ENCODE measurements at places on chromosomes 3 and 15.
A peak's percentile ranks its signal among the peaks of the same experiment; 100 is the strongest.

GRCh38 chr3:124200407-124200806 is 208.5 kb upstream of the ROPN1 start:
- no peak for DNase-seq

DNA sequence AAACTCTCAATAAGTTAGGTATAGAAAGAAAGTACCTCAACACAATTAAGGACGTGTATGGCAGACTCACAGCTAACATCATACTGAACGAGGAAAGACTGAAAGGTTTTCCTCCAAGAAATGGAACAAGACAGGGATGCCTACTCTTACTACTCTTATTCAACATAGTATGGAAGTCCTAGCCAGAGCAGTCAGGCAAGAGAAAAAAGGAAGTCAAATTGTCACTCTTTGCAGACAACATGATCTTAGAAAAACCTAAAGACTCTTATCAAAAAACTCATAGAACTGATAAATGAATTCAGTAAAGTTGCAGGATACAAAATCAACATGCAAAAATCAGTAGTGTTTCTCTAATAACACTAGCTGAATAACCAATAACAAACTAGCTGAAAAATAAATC is 96.0 kb downstream of the C3orf70 start:
- no peak for DNase-seq

DNA sequence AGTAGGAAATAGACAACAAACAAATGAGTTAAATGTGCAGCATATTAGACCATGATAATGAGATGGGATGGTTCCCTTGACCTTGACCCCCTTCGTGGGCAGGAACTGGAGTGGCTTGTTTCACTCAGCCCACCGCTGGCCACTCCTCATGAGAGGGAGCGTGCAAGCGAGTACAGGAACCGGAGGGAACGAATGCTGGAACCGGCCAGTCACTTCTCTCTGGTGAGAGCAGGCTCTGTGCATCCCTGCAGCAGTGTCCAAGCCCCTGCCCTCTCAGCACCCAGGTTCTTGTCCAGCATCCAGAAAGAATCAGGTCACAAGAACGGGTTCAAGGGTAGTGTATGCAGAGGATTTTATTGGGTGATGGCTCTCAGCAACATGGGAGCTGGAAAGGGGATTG is 17.2 kb upstream of the IREB2 start:
- DNase-seq: no peak

GRCh38 chr15:96851613-96852012 is 521.1 kb downstream of the NR2F2 start:
- DNase-seq: no peak

DNA sequence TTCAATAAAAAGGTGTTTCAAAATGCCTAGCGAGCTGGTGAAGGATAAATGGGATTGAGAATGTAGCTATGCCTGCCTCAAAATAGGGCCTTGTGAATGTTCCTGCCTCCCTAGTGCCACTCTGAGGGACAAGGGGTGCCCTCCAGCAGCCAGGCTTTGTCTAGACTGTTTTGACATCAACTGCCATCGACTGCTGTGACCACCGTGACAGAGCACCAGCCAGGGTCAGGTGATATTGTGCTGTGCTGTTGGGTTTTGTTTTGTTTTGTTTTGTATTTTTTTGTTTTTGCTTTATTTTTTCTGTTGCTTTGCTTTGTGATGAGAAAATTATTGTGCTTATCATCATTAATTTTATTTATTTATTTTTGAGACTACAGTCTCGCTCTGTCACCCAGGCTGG is 144.8 kb downstream of the SMAD6 start:
- DNase-seq: no peak

DNA sequence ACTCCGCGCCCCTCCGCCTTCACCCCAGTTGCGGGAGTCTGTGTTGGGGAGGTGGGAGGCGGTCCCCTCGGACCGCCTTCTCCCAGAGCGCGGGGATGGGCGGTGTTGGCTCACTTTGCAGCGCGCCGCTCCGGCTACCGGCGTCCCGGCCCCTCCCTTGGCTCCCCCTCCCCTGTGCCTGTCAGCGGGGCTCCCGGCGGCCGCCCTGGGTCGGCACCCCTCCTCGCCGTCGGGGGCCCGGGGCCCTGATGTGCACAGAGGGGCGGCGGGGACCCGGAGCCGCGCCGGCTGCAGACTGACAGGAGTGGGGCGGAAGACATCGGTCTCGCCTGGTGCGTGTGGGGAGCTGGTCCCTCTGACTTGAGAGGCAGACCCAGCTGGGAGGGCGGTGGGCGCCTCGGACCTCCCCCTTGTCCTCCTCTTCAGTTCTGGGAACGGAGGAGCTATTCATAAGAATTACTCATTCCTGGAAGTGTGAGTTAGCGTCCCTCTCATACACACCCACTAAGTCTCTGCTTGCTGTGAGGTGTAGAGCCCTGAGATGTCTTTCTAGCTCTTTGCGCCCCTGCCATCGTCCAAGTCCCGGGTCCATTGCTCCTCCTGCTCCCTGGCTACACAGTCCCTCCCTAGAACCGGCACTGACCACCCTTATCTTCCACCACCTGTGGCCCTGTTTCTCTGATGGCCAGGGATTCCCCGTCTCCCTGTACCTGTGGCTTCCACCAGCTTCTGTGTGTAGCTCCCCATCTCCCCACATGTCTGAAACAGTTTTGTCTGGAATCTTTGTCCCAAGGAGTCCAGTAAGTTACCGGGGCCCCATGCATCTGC is 42.3 kb upstream of the ROPN1 start:
- DNase-seq: no peak

DNA sequence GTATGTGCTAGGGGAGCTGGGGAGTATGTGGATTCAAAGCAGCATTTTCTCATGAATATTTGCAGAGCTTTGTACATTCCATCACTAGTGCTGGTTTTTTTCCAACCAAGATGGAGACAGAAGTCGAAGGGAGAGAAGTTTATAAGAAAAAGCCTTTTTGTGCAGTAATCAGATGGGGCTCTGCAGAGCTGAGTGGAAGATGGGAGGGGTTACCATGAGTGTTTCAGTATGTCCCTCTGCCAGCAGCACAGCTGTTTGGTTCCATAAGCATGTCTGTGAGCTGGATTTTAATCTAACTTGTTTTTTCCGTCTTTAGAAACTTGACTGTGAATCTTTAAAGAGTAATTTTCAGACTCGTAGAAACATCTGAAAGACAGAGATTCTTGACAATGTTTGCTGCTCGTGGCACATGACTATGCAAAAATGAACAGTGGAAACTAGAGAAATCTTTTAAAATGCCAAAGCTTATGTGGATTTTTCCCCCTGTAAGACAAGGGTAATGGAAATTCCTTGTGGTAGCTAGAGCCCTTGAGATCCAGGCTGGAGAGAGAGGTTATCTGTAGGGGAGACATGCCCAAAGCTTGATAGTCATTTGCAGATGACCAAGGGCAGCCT is 20.3 kb downstream of the STARD9 start:
- no peak for DNase-seq

DNA sequence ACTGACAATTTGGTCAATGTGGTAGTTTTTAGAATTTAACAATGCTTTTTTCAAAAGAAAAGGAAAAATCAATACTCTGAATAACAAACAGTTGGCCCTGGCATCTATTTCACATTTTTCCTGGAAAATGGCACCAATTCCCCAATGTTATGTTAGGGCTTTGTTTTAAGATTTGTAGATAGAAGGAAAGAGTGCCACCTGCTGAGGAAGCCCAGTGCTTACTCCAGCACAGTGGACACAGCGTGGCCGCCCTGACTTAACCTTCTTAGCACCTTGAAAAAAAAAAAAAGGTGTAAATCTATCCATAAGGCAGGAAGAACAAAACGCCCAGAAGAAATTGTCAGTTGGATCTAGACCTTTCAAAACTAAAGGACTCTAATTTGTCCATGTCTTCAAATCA is 110.7 kb upstream of the CNTN4 start:
- no peak for DNase-seq

DNA sequence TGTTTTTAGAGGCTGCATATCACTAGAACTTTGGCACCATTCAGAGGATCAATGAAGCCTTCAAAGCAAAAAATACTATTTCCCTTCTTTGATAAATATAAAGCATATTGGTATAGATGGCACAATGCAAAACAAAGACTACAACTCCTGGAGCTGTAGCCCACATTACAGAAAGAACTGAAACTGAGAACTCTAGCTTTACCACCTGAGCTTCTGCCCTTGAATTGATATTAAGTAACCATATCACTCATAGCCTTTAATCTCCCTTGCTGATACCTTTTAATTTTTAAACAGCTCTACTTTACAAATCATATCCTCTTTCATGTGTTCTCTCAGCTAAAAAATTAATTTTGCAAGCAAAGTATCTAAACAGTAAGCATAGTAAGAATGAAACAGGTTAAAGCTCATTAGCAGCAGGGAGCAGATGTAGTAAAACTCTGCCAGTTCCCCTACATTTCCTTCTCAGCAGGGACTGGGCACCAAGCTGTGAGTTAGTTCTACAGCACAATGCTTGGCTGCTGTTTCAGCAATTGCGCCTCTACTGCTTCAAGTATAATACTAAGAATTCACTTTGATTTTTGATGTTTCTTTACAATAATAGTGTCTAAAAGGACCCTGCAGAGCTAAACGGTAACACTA is 97.9 kb upstream of the NANOGP8 start:
- DNase-seq: no peak

GRCh38 chr15:26106556-26106955 is 243.4 kb upstream of the ATP10A start:
- no peak for DNase-seq

DNA sequence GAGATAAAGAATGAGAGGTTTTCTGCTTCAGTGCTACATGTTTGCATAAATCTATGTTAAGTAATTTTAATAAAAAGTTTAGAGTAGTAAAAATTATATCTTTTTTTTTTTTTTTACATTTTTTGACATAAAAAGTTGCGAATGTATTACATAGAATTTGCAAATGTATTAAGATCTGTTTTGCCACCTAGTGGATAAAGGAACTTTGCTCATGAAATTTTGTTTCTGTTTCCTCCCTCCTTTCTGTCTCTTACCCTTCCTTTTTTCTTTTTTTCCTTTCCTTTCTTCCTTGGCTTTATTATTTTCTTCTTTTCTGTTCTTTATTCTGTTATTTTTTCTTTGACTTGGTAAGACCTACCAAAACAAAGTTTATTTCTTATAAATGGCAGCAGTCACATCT is 58.5 kb upstream of the UTS2B start:
- DNase-seq: no peak

- no peak for DNase-seq
Observed at GRCh38 chr3:186798239-186798874, 7.9 kb downstream of the RFC4 start.

- no peak for DNase-seq
Observed at GRCh38 chr15:26091184-26091583, 228.1 kb upstream of the ATP10A start.

GRCh38 chr15:92808598-92809063 is 91.5 kb upstream of the CHD2 start:
- peak; percentile 28 for DNase-seq

GRCh38 chr3:42733501-42734262 is 31.1 kb upstream of the HHATL start:
- no peak for DNase-seq

DNA sequence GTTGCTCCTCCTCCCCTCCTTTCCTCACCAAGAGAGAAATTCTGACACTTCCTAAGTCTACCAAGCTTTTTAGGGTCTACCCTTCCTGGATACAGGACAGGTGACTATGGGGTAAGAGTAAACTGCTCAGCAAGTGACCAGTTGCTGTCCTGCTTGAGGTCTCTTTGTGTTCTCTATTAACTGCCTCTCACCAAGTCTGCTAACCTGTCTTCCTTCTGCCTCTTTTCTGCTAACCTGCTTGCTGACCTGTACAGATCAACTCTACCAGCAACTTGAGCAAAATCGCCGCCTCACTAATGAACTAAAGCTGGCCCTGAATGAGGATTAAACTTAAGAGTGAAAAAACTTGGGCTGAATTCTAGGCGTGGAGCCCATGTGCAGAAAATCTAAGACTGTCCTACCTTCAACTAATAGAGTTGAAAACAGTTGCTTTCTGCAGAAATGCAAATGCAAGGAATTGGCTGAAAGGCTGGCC is 27.1 kb downstream of the TPM1 start:
- no peak for DNase-seq

GRCh38 chr15:101063212-101063611 is 144.1 kb downstream of the LRRK1 start:
- no peak for DNase-seq

DNA sequence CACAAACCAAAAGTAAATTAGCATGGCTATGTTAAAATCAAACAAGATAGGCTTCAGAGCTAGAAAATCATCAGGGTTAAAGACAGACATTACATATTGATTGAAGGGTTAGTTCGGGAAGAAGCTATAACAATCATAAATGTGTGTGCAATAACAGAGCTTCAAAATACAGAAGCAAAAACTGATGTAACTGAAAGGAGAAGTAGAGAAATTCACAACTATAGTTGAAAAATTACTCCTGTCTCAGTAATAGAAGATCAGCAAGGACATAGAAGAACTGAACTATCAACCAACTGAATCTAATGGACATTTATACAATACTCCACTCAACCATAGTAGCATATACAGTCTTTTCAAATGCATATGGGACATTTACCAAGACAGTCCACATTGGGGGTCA is 59.4 kb downstream of the MCTP2 start:
- no peak for DNase-seq

DNA sequence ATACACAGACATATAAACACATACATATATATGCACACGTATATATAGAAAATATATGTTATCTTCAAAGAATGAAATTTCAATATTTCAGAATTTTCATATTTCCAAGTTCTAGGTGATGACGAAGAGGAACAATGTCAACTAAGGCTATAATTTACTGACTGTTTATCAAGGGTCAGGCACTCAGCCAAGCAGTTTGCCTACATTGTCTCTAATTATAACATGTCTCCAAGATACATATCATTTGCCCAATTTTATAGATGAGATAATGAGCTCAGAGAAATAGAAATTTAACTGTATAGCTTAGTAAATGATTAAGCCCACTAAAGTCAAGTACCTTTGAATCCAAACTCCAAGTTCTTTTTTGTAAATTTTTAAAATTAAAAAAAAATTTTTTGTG is 99.9 kb upstream of the PLSCR4 start:
- DNase-seq: no peak

GRCh38 chr3:25695731-25696420 is 31.2 kb upstream of the TOP2B start:
- no peak for DNase-seq

GRCh38 chr3:115864911-115865310 is 241.6 kb downstream of the GAP43 start:
- DNase-seq: no peak

- DNase-seq: no peak
Observed at GRCh38 chr15:93703092-93703739, 528.1 kb upstream of the MCTP2 start.

DNA sequence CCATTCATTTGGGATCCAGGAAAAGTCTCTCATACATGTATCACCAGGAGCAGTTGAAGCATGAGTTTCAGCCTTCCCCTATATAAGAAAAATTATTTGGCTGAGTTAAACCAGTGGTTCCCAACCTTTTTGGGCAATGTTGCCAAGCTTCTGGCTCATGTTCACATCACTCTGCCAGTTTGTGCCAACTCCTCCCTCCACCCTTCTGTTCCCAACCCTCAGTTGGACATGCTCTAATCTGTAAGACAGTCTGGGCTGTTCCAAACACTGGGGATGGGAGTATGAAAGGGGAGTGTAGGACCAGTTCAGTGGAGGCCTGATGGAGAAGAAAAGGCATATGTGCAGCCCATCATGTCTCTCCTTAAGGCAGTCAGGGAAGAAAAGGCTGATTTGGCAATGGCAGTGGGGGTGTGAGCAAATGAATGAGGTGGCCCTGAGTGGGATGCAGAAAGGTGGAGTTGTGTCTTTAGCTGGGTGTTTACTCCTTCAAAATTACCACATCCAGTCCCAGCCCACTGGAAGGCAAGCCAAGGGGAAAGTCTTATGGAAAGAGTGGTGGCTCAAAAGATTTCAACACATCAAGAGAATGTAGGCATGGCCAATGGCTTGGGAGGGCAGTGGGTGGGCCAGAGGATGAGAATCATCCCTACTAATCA is 32.0 kb upstream of the PRICKLE2 start:
- no peak for DNase-seq

GRCh38 chr3:123713211-123713610 is 128.4 kb upstream of the HACD2 start:
- DNase-seq: no peak

Data from HFFc6 (cell line).